ENCODE measurements at places on chromosomes 5 and 9.

DNA sequence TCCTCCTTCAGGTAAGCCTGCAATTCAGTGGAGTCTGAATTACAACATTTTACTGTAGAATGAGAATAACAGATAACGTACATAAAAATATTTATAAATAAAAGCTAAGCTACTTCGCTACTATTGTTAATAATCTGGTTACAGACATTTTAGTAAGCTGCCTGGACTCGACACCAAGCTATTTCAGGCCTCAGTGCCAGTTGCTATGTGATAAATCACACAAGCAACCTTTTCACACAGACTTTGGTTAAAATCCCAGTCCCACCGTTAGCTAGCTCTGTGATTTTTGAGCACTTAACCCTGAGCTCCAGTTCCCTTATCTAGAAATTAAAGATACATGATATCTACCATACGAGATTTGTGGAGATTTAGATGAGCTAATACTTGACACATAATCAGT lies 99.9 kb downstream of the RFK start:
- H3K4me3 ChIP-seq, result no peak overlapping the region
- no peaks in the 10 kb centered on the region for H3K36me3 ChIP-seq
- peaks cover 5% of the 10 kb centered on the region for H3K4me1 ChIP-seq
- DNase-seq, result no peak
- no peaks in the 10 kb centered on the region for H3K27me3 ChIP-seq

DNA sequence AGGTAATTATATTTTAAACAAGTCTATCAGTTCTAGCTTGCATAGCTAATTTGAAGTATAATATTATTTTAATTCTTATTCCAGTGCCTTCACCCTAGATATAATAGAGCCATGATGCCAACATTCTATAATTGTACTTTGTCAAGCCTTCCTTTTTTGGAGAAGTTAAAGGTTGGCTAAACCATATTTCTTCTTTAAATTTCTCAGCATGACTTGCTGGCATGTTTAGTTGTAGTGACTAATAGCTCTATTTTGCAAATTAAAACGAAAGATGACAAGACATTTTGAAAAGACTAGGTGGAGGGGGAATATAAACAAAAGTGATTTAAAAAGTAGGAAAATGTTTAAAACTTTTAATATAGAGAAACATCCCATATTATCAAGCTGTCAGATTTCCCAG lies 400.7 kb downstream of the PSAT1 start:
- H3K27ac ChIP-seq, result no peak overlapping the region
- H3K36me3 ChIP-seq, result no peaks in the 10 kb centered on the region
- H3K4me1 ChIP-seq, result no peaks in the 10 kb centered on the region
- peaks cover 3% of the 10 kb centered on the region for H3K27me3 ChIP-seq
- H3K4me3 ChIP-seq, result no peak overlapping the region
- no peak for DNase-seq

- peak overlapping the region; percentile 19 for H3K27ac ChIP-seq
- no peak overlapping the region for H3K4me3 ChIP-seq
Observed at GRCh38 chr9:77981907-77982306, 49.7 kb downstream of the GNAQ start.

GRCh38 chr9:121694600-121694999 lies 43.2 kb downstream of the DAB2IP start:
- H3K27me3 ChIP-seq, result peaks cover 29% of the 10 kb centered on the region
- peaks cover 2% of the 10 kb centered on the region for H3K4me1 ChIP-seq
- H3K27ac ChIP-seq, result no peak overlapping the region
- no peaks in the 10 kb centered on the region for H3K36me3 ChIP-seq
- no peak overlapping the region for H3K4me3 ChIP-seq
- DNase-seq, result no peak

DNA sequence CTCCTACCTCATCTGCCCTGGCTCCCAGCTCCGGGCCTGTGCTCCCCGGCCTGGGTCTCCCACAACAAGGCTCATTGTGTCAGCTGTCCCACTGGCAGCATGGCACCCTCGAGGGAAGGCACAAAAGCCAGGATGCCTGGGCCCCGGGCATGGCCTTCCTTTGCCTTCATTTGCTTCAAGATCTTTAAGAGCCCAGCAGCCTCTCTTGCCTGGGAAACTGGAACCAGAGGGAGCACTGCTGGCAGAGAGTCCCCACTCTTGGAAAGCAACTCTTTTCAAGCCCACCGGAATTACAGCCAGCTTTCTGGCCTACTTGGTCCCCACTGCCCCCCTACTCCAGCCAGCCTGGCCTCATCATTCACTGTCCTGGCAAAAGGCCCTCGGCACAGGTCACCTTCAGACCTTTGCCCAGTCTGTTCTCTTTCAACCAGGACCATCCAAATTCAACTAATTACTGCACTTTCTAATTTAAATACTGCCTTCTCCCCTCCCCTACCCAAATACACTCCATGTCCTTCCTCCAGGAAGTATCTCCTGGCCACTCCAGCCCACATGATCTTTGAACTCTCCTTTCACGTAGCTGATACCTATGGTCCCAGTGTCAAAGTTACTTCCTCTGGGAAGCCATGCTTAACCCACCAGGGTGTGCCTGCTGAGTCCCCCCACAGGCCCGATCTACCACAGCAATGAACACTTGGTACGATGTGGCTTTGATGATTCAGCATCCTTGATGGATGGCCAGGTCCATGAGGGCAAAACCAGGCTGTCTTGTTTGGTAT lies 8.9 kb downstream of the ZER1 start:
- DNase-seq, result no peak
- H3K4me1 ChIP-seq, result peaks cover 14% of the 10 kb centered on the region
- H3K27me3 ChIP-seq, result no peaks in the 10 kb centered on the region

- peaks cover 2% of the 10 kb centered on the region for H3K36me3 ChIP-seq
- H3K27me3 ChIP-seq, result no peaks in the 10 kb centered on the region
- no peak overlapping the region for H3K27ac ChIP-seq
- H3K4me3 ChIP-seq, result no peak overlapping the region
- H3K4me1 ChIP-seq, result peaks cover 30% of the 10 kb centered on the region
- DNase-seq, result no peak
Observed at GRCh38 chr5:66138637-66139317, 5.3 kb upstream of the SREK1 start.

GRCh38 chr5:132114150-132115121 lies 40.8 kb downstream of the CSF2 start:
- H3K27ac ChIP-seq, result peak overlapping the region; percentile 79
- peaks cover 70% of the 10 kb centered on the region for H3K4me1 ChIP-seq
- no peaks in the 10 kb centered on the region for H3K27me3 ChIP-seq
- no peak for DNase-seq
- peak overlapping the region; percentile 3 for H3K4me3 ChIP-seq

- peaks cover 21% of the 10 kb centered on the region for H3K36me3 ChIP-seq
- DNase-seq, result no peak
- H3K4me3 ChIP-seq, result peak overlapping the region; percentile 94
- no peaks in the 10 kb centered on the region for H3K27me3 ChIP-seq
Observed at GRCh38 chr9:36485647-36486328, 85.7 kb upstream of the RNF38 start.

- no peaks in the 10 kb centered on the region for H3K36me3 ChIP-seq
- peaks cover 22% of the 10 kb centered on the region for H3K4me1 ChIP-seq
- H3K27me3 ChIP-seq, result no peaks in the 10 kb centered on the region
- DNase-seq, result no peak
Observed at GRCh38 chr5:54994628-54995027, 9.2 kb upstream of the ESM1 start.

- H3K4me1 ChIP-seq, result peaks cover 45% of the 10 kb centered on the region
- no peak overlapping the region for H3K27ac ChIP-seq
- no peak for DNase-seq
Observed at GRCh38 chr9:4228606-4229005, 71.3 kb downstream of the GLIS3 start.

- no peak overlapping the region for H3K4me3 ChIP-seq
- H3K4me1 ChIP-seq, result peaks cover 5% of the 10 kb centered on the region
- H3K36me3 ChIP-seq, result no peaks in the 10 kb centered on the region
- peaks cover 35% of the 10 kb centered on the region for H3K27me3 ChIP-seq
- no peak overlapping the region for H3K27ac ChIP-seq
Observed at GRCh38 chr5:74188351-74189105, 452.0 kb downstream of the ENC1 start.

DNA sequence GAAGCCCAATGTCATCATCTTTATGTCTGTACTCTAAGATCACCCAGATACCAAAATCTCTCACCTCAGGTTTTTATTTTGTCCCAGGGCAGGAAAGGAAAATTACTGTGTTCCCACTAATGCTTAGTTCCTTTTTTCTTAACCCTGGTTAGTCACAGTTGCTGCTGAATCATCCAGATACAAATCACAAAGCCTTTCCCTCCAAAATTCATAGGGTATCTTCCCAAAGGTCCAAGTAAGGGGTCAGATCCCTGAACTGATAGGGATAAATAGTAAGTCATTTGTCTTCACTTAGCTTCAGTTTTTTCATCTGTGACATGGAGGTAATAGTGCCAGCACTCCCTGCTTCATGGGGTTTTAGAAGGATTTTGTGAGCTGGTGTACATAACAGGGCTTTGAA lies 2.2 kb downstream of the PLCXD3 start:
- peaks cover 37% of the 10 kb centered on the region for H3K27me3 ChIP-seq
- H3K4me3 ChIP-seq, result no peak overlapping the region
- H3K36me3 ChIP-seq, result no peaks in the 10 kb centered on the region
- DNase-seq, result no peak
- no peak overlapping the region for H3K27ac ChIP-seq

- H3K4me1 ChIP-seq, result peaks cover 50% of the 10 kb centered on the region
- no peak overlapping the region for H3K27ac ChIP-seq
- no peak for DNase-seq
- peaks cover 2% of the 10 kb centered on the region for H3K36me3 ChIP-seq
Observed at GRCh38 chr5:52728224-52728623, 59.5 kb upstream of the ITGA1 start.

- H3K27ac ChIP-seq, result no peak overlapping the region
- peaks cover 22% of the 10 kb centered on the region for H3K4me1 ChIP-seq
- no peak for DNase-seq
- no peaks in the 10 kb centered on the region for H3K27me3 ChIP-seq
- peak overlapping the region; percentile 23 for H3K4me3 ChIP-seq
Observed at GRCh38 chr9:136939996-136940525, 4.5 kb downstream of the FBXW5 start.

DNA sequence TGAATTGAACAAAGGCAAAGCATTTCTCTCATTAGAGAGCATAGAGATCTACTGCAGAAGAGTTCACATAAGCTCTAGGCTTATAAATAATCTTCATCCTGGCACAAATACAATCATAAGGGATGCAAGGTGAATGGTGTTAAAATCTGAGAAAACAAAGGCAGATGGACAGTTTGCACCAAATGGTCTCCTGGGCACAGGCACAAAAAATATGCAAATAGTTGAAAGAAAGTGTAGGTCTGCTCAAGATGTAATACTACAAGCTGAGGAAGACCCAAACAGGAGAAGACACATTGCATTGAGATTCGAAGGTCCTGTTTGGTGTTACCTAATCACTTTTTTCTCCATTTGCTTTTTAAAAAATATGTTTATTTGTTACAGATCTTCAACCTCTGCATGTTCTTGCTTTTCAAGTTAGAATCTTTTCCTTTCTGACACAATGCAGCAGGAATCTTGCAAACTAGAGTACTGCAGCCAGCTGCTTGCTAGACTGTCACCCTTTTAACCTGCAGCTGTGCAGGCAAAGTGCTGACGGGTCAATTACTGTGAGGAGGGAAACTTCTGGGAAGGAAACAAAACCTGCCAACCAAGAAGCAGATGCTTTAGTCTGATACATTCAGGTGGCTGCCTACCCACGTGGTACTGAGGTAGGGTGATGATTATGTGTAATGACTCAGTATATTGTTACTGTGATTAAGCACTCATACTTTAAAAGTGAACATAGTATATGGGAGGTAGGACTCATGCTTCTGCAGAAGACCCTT lies 1048.6 kb upstream of the SEMA6A start:
- no peak overlapping the region for H3K27ac ChIP-seq
- no peaks in the 10 kb centered on the region for H3K4me1 ChIP-seq
- H3K27me3 ChIP-seq, result no peaks in the 10 kb centered on the region
- no peaks in the 10 kb centered on the region for H3K36me3 ChIP-seq
- no peak overlapping the region for H3K4me3 ChIP-seq

DNA sequence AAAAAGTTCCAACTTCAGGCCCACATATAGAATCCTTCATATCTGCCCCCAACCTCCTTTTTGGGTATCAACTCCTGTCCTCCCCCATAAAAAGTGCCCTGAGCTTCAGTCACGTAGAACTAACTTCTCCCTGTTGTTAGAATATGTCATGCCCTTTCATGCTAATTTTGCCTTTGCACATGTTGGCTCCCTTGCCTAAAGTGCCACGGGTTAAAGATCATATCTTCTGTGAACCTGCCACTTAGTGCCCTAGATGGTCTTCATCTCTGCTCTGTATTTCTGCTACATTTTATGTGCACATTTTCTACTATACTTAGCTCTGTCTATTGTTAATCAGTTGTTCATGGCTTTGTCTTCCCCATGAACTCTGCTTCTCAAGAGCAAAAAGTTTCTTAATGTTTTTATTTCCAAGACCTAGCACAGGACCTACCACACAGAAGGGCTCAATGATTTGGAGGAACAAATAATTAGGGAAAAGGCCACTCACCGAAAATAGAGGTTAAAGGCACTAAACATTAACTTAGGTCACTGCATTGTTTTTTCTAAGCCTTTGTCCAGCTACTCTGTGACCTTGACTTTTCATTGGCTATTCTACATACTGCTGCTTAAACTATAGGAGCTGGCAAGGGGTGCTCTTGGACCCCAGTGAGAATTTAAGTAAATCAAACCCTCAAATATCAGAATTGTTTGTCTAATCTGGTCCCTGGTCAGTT lies 94.3 kb downstream of the ARSB start:
- no peak overlapping the region for H3K27ac ChIP-seq
- no peak for DNase-seq
- H3K36me3 ChIP-seq, result no peaks in the 10 kb centered on the region
- H3K4me1 ChIP-seq, result peaks cover 16% of the 10 kb centered on the region
- no peaks in the 10 kb centered on the region for H3K27me3 ChIP-seq

- H3K4me3 ChIP-seq, result no peak overlapping the region
- no peaks in the 10 kb centered on the region for H3K27me3 ChIP-seq
- peak overlapping the region; percentile 89 for H3K27ac ChIP-seq
- DNase-seq, result no peak
Observed at GRCh38 chr5:157294407-157295091, 28.6 kb downstream of the CYFIP2 start.

DNA sequence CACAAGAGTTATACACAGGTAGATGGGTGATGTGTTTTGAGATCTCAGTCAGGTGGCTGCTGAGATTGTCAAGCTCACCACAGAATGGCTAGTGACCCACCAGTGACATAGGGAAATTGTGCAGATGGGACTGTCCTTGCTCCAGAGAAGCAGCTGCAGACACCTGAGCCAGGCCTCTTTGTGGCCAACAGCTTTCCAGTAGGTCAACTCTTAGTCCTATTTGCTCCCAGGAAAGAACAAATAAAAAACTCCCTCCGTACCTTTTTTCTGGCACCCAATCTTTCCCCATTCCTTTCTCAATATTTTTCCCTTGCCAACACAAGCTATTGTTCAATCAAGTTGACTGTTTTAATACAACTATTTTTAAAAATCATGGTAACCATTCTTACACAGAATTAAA lies 14.2 kb downstream of the IARS1 start:
- no peak for DNase-seq
- peaks cover 53% of the 10 kb centered on the region for H3K4me1 ChIP-seq
- H3K36me3 ChIP-seq, result peaks cover 98% of the 10 kb centered on the region
- H3K4me3 ChIP-seq, result no peak overlapping the region
- H3K27me3 ChIP-seq, result no peaks in the 10 kb centered on the region
- H3K27ac ChIP-seq, result peak overlapping the region; percentile 32

GRCh38 chr5:140135127-140135526 lies 9.4 kb downstream of the IGIP start:
- no peak overlapping the region for H3K27ac ChIP-seq
- H3K4me3 ChIP-seq, result no peak overlapping the region
- H3K4me1 ChIP-seq, result peaks cover 44% of the 10 kb centered on the region
- no peaks in the 10 kb centered on the region for H3K27me3 ChIP-seq
- no peak for DNase-seq
- no peaks in the 10 kb centered on the region for H3K36me3 ChIP-seq

- H3K4me3 ChIP-seq, result no peak overlapping the region
- no peak for DNase-seq
- H3K4me1 ChIP-seq, result peaks cover 28% of the 10 kb centered on the region
Observed at GRCh38 chr5:127515693-127516440, 1.6 kb upstream of the PRRC1 start.
